ENCODE measurements at places on chromosomes 12 and 14.

- DNase-seq, result no peak
Observed at GRCh38 chr12:2961705-2962104, 2.5 kb downstream of the TEAD4 start.

- DNase-seq, result no peak
Observed at GRCh38 chr14:59195912-59196311, 7.4 kb downstream of the DAAM1 start.

DNA sequence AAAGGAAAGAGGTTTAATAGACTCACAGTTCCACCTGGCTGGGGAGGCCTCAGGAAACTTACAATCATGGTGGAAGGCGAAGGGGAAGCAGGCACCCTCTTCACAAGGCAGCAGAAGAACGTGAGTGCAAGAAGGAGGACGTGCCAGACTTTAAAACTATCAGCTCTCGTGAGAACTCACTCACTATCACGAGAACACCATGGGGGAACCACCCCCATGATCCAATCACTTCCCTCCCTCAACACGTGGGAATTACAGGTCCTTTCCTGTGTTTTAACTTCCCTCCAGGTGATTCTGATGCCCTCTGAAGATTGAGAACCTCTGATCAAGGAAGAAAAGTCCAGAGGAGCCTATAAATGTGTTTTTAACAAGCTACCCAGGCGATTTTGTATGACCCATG lies 358.7 kb downstream of the MED13L start:
- no peak for DNase-seq

DNA sequence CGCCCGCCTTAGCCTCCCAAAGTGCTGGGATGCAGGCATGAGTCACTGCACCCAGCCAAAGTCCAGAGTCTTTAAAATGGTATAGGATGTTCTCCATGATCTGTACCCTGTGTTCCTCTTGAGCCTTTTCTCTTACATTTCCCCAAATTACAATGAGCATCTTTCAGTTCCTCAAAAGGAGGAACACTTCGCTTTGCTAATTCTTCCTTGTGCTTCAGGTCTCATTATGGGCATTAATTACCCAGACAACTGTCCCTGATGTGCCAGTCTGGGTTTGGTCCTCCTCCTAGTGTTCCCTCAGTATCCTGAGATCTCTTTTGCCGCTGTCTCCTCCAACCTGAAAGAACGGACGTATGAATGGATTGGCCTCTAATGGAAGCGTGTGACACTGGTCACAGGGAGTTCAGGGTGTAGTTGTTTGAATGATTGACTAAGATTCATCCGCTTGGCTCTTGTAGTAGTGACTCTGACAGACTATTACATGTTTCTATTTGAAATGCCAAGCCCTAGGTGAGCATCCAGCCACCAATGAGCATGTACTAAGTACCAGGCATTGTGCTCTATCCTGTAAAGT lies 8.2 kb downstream of the PRKCH start:
- no peak for DNase-seq

DNA sequence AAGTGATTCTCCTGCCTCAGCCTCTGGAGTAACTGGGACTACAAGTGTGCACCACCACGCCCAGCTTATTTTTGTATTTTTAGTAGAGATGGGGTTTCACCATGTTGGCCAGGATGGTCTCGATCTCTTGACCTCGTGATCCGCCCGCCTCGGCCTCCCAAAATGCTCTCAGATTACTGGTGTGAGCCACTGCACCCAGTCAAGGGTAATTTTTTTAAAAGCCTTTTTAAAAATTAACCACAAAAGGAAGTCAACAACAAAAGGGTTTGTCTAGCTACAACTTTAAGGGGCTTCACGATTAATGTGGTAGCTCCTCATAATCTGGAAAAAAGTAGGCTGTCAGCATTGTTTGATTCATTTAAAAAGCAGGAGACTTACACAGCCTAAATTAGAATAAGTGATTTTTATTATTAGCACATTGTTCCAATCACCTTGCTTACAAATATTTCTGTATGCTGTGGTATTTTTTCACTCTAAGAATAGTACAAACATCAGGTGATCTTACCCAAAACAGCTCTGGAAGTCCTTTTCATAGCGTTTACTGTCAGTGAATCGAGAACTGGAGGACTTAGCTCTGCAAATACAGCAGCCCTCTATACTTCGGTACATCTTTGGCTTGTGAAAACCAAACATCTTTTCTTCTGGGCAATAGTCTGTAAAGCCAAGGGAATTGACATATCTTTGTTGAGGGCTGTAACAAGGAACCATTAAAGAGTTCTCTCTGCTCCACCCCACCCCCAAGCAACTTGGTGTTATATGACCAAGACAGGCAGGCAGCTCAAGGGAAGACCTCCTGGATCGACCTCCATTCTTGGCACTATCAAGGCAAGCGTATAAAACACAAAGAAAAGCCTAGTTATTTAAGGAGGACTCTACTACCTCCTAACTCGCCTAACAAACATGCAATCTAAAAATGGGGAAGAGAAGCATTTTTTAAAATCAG lies 28.1 kb downstream of the SINHCAF start:
- DNase-seq, result no peak

GRCh38 chr12:44774815-44775411 lies 101.2 kb downstream of the NELL2 start:
- peak; percentile 84 for DNase-seq

- DNase-seq, result no peak
Observed at GRCh38 chr12:2854669-2855453, 2.0 kb downstream of the TEX52 start.

DNA sequence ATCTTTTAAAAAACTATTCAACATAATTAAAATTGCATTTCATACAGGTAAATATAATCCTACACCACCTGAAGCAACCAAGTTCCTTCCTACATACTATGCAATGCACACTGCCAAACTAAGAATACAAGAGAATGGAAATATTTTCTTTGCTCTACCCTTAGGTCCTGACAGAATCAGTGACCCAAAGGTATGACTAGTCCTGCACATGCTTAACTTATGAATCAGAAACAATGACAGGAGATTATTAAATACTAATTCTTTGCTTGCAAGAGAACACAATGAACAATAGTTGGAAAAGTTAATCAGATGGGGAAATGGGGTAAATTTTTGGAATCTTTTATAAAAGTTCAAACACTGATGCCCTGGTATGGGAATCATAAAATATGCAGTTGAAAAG lies 220.1 kb downstream of the SOX5 start:
- no peak for DNase-seq

- DNase-seq, result no peak
Observed at GRCh38 chr14:51859131-51859530, 1.3 kb upstream of the GNG2 start.

- no peak for DNase-seq
Observed at GRCh38 chr12:33706927-33707326, 267.3 kb upstream of the SYT10 start.

- no peak for DNase-seq
Observed at GRCh38 chr12:122835750-122836026, 431 bp downstream of the HIP1R start.

DNA sequence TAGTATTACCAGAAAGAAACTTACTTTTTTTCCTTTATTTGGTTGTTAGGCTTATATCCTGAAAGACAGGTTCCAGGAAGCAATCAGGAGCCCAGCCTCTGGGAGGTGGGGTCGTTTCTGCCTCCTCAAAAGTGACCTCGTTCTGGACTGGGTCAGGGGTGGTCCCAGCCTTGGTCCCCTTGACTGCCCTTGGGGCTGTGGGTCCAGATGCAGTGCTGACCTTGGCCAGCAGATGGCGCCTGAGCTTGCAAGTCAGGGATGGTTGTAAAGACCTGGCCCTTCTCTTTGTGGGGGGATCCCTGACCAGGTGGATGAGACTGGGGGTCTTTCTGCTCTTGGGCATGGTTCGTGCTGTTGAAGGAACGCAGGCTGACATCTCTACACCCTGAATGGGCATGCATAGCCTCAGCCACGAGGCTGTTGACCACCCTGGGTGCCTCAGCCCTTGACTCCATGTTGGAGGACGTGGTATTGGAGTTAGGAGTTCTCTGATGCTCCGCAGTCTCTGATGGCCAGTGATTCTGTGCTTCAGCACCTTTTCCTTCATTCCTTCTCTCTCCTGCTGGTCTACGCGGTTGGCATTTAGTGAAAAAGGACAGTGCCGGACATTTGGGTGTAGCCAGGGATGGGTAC lies 62.4 kb downstream of the ADCK1 start:
- peak; percentile 92 for DNase-seq

- DNase-seq, result no peak
Observed at GRCh38 chr12:91513313-91513712, 330.7 kb upstream of the DCN start.

GRCh38 chr12:106308121-106308520 lies 5.6 kb downstream of the TCP11L2 start:
- DNase-seq, result no peak

DNA sequence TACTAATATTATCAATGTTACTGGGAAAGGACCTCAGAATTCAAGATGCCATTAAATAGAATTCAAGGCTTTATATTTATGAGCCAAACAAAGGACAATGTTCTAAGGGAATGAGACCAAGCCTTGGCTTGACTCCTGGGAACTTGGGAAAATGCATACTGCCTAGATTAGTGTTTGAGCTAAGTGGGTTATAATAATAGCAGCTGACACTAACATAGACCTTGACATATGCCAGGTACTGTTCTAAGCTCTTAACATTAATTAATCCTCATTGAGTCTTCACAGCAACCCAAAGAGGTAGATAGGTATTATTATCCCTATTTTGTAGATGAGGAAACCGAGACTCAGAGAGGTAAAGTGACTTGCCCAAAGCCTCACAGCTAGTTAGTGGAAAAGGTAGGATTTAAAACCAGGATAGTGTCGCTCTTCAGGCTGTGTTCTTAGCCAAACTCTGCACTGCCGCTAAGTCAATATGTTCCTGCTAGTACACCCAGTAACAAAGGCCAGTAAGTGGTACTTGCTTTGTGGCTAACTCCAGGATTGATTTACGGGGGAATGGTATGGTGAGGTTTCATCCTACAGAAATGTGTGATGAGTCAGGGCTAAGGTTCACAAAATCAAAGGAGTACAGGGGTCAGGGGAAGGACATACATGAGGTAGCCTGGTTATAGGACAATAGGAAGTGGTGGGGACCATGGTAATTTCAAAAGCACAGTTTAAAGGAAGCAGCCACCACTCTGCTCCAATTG lies 35.8 kb upstream of the PRKAB1 start:
- no peak for DNase-seq

DNA sequence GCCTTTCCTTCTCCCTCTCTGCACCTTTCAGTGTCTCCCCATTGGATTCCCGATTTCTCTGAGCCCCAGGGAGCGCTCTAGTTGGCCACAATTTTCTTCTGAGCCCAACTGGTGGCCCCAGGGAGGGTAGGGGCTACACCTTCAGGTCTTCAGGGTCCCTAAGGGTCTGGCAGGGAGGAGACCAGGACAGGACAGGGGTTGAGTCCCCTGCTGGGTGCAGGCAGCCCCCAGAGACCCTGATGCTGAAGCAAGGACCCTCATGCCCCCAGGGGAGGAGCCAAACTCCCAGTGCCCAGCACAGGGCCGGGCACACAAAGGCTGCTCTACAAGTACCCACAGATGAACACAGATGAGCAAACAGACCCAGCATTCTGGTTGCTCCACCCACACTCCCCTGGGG lies 12.7 kb downstream of the FOXN4 start:
- peak; percentile 33 for DNase-seq

DNA sequence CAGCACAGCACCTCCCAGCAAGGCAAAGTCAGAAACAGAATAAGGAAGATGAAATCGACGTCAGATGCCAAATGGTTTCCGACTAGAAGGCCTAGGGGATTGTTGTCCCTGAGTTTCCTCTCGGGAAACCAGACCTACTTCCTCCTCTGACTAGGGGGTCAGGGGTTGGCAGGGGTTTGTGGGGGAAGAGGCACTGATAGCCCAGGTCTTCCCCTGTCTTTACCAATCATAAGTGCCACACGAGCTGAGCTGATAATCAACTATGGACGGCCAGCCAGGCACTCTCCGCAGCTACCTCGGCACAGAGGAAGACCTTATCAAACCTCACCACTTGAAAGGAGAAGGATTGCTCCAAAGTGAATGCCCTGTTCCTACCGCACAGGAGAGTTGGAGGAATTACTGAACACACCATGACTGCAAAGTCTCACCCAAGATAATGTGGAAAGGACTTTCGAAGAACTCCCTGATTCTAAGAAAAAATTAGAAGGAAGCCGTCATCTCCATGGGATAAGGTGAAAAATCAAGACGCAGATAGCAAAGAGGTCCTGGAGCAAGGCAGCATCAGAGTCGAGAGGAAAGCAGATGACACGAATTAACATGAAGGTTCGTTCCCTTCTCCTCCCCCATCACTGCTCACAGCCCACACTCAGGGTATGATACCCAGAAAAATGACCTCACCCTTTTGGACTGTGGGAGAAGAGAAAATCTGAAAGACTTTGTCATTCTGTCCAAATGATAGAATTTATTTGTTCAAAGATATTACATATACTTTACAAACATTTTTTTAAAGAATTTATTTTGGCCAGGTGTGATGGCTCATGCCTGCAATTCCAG lies 77.7 kb upstream of the MED13L start:
- no peak for DNase-seq

- no peak for DNase-seq
Observed at GRCh38 chr12:120485961-120486881, 9.7 kb upstream of the DYNLL1 start.

- DNase-seq, result no peak
Observed at GRCh38 chr12:93243382-93243688, 134.4 kb upstream of the NUDT4 start.

GRCh38 chr14:77098529-77099353 lies 683 bp downstream of the CIPC start:
- peak; percentile 72 for DNase-seq

Measured in activated effector memory CD4-positive, alpha-beta T cell treated with anti-CD3 and anti-CD28 coated beads, Interleukin-2, amount 50 U/mL, for 16 hours (primary cell).